ENCODE measurements at places on chromosomes 6 and 20.
A peak's percentile ranks its signal among the peaks of the same experiment; 100 is the strongest.

GRCh38 chr6:5199702-5200101, 61.0 kb downstream of the LYRM4 start:
- DNase-seq, result no peak

DNA sequence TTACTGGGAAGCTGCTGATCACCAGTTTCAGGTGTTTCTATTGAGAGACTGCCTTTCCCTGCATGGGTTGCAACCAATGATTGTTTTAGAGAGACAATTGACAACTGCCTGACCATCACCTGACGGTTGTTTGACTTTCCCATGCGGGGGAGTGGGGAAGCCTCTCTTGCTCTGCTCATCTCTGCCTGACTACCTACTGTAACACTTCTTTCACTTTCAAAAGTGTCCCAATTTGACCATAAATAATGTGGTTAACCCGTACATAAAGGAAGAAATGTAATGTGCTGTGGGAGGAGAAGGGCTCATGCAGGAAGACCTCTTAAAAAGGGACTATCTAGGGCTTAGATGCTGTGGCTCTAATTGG, 122.1 kb upstream of the PHACTR1 start:
- no peak for DNase-seq

DNA sequence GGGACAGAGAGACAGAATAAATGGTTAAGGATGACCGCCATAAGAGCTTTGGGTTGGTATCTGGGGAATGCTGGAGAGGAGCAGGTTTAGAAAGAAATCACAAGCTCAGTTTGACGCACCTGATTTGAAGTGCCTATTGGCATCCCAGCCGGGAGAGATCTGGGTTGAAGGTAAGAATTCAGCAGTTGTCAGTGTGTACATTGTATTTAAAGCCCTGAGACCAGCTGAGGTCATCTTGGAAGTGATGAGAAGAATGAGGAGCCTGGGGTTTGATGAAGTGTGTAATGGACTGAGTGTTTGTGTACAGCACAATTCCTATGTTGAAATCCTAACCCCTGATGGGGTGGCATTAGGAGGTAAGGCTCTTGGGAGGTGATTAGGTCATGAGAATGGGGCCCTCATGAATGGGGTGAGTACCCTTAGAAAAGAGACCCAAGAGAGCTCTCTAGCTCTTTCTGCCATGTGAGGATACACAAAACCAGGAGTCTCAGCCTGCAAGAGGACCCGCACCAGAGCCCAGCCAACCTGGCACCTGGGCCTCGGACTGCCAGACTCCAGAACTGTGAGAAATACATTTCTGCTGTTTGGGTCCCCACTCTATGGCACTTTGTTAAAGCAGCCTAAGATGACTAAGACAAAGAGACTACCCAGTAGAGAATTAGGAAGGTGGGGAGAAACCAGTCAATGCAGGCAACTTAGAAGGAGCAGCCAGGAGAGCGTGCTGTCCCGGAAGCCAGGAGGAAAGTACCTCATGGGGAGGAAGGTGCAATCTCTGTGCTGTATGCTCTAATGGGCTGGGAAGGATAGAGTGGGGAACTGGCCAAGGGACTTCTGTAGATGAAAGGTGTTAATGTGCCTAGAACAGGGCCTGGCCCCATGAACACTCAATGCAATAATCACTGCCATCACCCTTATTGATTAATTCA, 133.7 kb upstream of the SLC24A3 start:
- DNase-seq, result no peak

- no peak for DNase-seq
Measured at GRCh38 chr6:126153661-126154060, 167.3 kb downstream of the TRMT11 start.

- no peak for DNase-seq
Measured at GRCh38 chr6:168130697-168131371, 51.8 kb upstream of the FRMD1 start.

GRCh38 chr6:44935693-44936300, 392.3 kb upstream of the RUNX2 start:
- DNase-seq, result no peak

- DNase-seq, result no peak
Measured at GRCh38 chr6:1814279-1814678, 204.6 kb downstream of the FOXC1 start.

GRCh38 chr6:116662202-116662601, 6.4 kb downstream of the ZUP1 start:
- no peak for DNase-seq

DNA sequence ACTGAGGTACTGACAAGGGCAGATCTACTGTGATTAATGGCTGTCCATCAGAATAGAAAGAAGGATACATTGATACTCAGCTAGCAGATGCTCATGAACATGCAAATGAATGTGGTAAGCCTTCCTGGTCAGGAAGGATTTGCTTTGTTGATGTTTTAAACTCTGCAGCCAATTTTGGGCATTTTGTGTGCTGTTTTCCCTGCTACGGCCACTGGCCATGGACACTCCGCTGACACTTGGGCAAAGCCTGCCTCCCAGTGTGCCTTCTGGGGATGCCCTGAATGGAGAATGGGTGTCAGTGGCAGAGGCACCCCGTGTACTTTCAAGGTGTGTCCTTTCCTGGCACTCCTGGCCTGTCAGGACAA, 113.1 kb downstream of the SOBP start:
- no peak for DNase-seq

GRCh38 chr6:73308712-73309534, 45.2 kb downstream of the DPPA5 start:
- DNase-seq, result peak; percentile 24

- DNase-seq, result no peak
Measured at GRCh38 chr6:149935668-149936067, 6.1 kb upstream of the ULBP2 start.

- DNase-seq, result no peak
Measured at GRCh38 chr6:110448846-110449540, 27.4 kb downstream of the SLC22A16 start.

DNA sequence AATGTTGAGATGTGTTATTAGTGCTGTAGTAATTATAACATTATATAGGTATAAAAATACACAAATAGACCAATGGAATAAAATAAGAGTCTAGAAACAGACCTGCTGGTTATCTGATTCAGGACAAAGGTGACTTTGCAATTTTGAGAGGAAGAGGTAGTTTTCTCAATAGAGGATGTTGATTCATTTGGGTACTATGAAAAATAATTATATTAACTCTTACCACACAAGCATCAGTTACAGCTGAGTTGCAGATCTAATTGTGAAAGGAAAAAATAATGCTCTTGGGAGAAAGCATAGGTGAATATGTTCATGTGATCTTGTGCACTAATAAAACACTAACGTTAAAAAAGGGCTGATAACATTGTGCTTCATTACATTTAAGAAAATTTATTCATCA, 103.0 kb downstream of the BCKDHB start:
- no peak for DNase-seq

DNA sequence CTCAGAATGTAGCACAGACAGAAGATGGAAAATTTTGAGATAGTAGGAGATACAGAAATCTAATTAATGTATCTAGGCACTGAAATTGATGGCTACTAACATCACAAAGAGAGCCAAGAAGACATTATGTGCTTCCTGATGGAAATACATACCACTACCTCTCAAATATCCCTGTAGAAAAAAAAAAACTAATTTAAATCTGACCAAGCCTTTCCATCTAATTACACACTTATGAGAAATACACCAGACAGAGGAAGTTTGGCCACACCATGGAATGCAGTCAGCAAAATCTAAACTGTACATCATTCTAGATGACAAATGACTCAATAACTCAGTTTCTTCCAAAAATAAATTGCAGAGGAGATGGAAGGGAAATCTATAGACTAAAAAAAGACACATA, 18.9 kb downstream of the VPS52 start:
- no peak for DNase-seq

DNA sequence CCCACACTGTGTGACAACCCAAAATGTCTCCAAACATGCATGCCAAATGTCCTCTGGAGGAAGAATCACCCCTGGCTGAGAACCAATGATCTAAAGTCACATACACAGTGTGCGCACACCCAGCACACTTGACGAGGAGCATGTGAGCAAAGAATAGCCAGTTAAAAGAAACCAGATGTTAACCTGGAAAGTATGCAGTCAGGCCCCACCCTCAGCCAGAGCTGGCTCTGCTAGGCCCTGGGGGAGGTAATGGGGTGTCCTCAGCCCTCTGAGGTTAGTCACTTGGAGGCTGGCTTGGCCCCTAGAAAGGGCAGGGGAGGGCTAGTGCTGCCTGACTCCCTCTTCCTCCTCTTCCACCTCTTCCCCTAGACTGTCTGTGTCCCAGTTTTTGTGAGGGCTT, 15.2 kb upstream of the GUCA1A start:
- peak; percentile 28 for DNase-seq

DNA sequence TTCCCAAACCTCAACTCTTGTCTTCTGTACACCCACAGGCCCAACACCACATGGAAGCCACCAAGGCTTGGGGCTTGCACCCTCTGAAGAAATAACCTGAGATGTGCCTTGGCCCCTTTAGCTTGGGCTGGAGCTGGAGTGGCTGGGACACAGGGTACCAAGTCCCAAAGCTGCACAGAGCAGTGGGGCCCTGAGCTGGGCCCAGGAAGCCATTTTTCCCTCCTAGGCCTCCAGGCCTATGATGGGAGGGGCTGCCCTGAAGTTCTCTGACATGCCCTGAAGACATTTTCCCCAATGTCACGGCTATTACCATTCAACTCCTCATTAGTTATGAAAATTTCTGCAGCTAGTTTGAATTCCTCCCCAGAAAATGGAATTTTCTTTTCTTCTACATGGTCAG, 163.2 kb upstream of the ARID1B start:
- no peak for DNase-seq

DNA sequence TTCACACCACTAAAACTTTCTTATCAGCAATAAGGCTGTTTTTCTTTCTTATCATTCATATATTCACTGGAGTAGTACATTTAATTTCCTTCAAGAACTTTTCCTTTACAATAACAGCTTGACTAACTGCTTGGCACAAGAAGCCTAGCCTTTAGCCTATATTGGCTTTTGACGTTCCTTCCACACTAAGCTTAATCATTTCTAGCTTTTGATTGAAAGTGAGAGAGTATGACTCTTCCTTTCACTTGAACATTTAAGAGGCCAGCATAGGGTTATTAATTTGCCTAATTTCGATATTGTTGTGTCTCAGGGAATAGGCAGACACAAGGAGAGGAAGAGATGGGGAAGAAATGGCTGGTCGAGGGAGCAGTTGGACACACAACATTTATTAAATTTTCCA, 23.6 kb downstream of the THEMIS start:
- no peak for DNase-seq

DNA sequence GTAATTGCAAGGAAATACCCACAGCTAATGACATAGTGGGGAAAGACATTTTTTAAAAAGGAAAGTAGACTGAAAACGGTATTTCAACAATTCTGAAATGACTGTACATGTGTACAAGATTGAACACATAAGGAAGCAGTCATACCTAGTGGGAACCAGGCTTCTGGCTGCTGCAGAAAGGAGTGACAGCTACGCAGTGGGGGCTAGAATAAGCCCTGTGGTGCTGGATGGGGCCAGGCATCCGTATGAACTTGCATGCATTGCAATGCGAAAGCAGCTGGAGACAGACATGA, 54.9 kb upstream of the GPR31 start:
- no peak for DNase-seq

DNA sequence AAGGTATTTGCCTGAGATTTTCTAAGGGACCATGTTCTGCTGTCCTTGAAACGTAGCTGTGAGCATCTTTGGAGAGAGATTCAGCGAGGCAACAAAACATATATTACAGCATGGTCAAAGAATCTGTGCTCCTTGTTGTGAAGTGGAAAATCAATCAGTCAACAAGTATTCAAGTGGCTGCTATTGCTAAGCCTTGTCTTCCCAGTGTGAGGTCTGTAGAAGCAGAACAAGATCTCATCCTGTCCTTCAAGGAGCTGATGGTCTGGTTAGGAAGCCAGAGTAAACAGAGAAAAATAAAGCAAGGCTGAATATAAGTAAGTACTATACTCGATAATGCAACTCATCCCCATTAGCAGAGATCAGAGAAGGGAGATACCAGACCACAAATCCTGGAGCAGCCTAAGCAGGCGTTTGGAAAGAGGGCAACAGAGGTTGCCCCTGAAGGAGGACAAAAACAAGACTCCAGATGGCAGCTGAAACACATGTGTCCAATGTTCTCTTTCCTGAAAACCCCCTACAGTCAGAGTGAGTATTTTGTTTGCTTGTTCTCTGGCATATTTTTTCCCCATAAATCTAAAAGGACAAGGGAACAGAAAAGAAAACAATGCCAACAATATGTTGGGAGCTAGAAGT, 392.0 kb downstream of the SYNE1 start:
- DNase-seq, result no peak

DNA sequence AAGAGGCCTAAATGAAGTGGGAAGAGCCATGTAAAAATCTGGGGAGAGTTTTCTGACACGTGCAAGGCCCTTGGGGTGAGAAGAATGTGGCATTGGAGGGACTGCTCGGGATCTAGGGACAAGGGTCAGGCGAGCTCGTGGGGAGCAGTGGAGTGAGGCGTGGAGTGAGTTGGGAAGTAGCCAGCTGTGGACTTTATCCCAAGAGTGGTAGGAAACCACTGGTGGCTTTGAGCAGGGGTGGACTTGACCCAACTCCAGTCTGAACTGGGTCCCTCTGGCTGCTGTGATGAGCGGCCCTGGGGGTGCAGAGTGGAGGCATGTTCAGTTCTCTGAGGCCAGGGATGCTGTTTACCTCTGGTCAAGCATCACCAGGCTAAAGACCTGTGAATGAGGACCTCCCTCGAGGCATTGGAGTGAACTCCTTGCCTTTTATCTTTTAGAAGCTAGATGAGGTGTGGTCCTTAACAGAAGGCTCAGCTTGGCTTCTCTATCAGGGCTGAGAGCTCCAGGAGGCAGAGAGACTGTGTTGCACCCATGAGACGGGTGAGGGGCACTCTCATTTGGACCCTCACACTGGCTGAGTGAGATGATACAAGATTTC, 20.6 kb downstream of the SLC22A1 start:
- no peak for DNase-seq

DNA sequence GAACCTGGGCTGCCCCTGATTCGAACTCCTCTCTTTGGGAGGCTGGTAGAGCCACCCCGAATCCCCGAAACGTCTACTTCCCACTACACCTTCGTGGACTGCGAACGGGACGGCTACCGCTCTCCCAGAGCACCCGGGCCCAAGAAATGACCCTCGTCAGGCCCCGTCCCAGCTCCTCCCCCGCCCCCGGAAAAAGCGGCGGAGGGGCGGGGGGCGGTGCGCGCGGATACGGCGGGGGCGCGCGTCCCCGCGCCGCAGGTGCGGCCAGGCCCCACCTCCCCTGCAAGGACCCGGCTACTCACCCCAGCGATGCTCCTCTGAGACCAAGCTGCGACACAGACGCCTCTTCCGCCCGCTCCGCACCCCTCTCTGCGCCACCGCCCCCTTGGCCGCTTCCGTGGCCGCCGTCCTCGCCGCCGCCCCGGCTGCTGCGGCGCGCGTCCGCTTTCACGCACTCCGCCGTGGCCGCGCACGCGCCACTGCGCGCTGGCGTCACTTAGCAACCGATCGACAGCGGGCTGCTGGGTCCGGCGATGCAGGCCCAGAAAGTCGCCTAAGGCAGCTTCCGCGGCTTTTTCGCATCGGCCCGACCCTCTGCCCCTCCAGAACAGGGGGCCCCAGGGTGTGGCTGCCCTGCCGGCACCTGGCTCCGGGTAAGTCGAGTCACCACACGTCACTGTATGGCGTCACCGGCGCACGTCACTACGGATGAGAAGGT, at the start of gene BTBD9:
Gene BTBD9, minus strand, starts transcription at position 432 of the 718 bp plus-strand sequence.
- DNase-seq, result peak; percentile 76

Measured in NCI-H226 (cell line).